ENCODE measurements at places on chromosomes 4 and X. TPM values are rescaled to one million over a fixed set of nuclear protein-coding genes. Genes with fewer than 3 reads are reported as not detected.

DNA sequence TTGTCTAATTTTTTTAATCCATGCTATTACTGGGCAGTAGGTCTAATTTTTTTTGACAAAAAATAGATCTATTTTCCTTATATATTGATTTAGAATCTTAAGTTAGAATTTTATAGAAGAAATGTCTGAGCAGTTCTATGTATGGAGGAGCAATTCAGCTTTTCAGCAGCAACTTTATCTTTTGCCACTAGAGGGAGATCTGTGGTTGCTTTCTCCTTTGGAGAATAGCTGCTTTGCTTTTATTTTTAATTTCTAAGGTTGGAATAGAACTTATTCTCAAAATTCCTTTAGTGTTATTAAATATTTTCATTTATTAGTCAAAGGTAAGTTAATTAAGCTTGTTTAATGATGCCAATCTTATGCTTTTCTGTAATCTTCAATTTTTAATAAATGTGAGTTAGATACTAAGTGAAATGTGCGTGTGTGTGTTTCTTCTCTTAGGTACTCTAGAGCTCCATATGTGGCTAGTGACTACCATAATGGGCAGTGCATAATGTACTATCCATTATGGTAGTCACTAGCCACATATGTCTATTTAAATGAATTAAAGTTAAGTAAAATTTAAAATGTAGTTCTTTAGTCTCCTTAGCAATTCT lies 29.3 kb downstream of the FAM199X start:
- DNase-seq = no peak

THOC2 gene
- 118 TPM for total RNA-seq

PNMA6A gene
- total RNA-seq = 2.8 TPM

MAGEA2 gene
- total RNA-seq = not detected

RAB40AL gene
- total RNA-seq = 0.59 TPM

DNA sequence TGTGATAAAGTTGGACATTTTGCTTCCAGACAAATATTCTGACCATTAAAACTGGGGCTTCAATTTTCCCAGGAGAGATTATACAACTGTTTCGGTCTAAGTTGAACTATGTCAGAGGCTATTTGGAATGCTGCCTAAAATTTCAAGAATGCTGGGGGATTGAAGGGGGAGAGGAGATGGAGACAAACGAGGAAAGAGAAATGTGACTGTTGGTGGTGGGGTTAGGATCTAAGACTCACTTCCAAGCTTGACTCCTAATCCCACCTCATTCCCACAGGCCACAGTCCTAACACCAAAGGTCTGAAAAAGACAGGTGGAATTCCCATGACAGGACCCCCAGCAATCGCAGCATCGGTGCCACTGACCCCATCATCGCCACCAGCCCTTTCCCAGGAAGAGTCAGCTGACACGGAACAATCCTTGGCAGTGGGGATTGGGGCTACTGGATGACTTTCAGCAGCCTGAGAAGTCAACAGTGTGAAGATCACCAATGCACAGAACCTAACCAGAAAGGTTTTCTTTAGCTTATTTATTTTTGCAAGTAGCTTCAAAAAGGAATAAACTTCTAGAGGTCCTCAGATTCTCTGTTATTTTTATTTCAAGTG lies 74.0 kb upstream of the PRSS48 start:
- DNase-seq = no peak

PRRG3 gene
- 13.8 TPM for total RNA-seq

GRCh38 chrX:13341491-13342101 lies 21.7 kb upstream of the ATXN3L start:
- DNase-seq = no peak

- DNase-seq = no peak
These were observed 71.8 kb upstream of the SMARCA5 start for GRCh38 chr4:143441678-143442077.

- DNase-seq = peak; percentile 96
These were observed 105.4 kb downstream of the STK32B start for GRCh38 chr4:5156682-5157081.

DNA sequence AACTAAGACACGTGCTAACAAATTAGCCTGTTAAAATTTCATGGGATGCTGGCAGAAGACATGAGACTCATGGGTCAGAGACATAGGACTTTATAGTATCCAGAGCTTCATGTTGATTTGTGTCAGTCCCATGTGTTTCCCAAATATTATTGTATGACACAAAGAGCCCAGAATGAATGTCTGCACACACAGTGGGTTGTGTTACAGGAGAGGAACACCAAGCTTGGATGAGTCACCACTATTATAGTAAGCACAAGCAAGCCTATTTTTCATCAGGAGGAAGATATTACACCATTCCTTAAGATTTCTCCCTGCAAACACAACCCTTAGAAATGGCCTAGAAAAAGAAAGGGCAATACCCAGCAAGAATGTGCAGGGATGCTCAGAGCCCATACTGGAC lies 15.4 kb downstream of the BBS12 start:
- DNase-seq = no peak

- no peak for DNase-seq
These were observed 70.5 kb downstream of the RPS3A start for GRCh38 chr4:151169900-151170299.

DRD5 gene
- total RNA-seq = not detected

DNA sequence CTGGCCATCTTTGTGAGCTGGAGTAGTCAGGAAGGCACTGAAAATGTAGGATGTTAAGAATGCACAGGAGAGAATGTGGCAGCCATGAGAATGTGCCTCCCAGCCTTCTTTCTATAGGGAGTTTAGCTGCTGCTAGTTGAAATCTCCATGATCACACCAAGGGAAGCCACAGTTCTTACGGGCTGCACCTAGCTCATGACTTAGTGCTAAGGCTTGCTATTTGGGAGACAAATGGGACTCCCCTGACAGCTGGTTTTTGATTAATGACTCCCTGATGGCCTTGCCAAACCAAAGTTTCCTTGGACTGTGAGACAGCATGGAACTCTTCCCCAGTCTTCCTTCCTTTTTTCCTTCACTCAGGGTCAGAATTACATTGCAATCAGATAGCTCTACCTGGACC lies 9.2 kb downstream of the CTSO start:
- DNase-seq = no peak

KDR gene
- 32.4 TPM for total RNA-seq

ZNF732 gene
- 4.5 TPM for total RNA-seq

ATP8A1 gene
- 13.2 TPM for total RNA-seq

SH3TC1 gene
- 16.5 TPM for total RNA-seq

GRCh38 chr4:94221916-94222315 lies 14.3 kb downstream of the SMARCAD1 start:
- no peak for DNase-seq

ATOH1 gene
- 0.30 TPM for total RNA-seq

DNA sequence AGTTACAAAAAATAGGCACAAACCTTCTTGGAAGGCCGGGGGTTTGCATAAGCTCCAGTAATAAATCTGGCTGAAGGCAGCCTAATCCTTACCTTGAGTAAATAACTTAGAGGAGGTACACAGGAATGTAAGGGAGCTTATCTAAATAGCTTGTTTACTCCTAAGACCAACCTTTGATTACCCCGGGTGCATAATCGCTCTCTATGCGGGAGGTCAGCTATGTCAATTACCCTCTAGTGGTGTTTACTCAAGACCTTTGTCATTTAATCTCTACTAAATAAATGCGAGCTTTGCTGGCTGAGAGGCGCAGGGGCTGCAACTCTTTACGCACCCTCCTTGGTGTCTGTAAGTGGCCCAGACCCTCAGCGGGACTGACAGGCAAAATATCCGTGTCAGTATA lies 50.2 kb upstream of the MAP9 start:
- no peak for DNase-seq

GRCh38 chr4:21046141-21046540 lies 345.9 kb downstream of the PACRGL start:
- DNase-seq = no peak

DNA sequence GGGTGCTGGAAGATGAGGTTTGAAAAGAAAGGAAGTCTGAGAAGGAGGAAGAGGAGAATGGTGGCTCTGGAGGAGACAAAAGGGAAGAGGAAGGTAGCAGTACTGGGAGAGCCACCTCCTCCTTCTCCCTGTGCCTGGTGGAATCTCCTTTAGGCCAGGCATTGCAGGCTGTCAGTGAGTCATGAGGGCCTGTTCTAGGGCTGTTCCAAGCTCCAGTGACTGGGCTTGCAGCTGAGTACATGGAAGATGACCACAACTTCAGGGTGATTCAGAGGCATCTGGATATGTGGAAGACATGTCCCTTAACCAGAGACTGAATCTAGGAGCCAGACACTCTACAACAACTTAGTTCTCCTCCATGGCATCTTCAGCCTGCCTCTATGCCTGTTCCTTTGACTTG lies 107.8 kb downstream of the EFNB1 start:
- DNase-seq = no peak

NXF3 gene
- total RNA-seq = not detected

- DNase-seq = no peak
These were observed 186.7 kb downstream of the PALLD start for GRCh38 chr4:168683595-168683994.

All from skin of body (tissue), 3 donors.